ENCODE measurements at places on chromosomes 12 and 14. TPM values are rescaled to one million over a fixed set of nuclear protein-coding genes. Genes with fewer than 3 reads are reported as not detected.

The PTPN6 gene
- total RNA-seq, result 28.4 TPM

- DNase-seq, result no peak
Observed at GRCh38 chr14:73049428-73049827, 8.9 kb upstream of the RBM25 start.

DNA sequence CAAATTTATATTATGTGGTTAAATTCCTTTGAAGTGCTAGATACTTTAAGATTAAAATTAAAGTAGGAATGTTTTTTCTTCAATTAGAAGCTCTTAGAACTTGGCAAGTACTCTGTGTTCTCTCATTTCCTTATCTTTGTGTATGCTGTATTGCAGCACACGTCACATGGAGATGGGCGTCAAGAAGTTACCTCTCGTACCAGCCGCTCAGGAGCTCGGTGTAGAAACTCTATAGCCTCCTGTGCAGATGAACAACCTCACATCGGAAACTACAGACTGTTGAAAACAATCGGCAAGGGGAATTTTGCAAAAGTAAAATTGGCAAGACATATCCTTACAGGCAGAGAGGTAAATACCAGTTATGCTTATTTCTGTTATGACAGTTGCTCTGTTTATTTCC lies 19.7 kb downstream of the MARK3 start:
- no peak for DNase-seq

- DNase-seq, result no peak
Observed at GRCh38 chr12:58064666-58065065, 123.3 kb downstream of the ATP23 start.

GRCh38 chr12:21906919-21907493 lies 34.2 kb downstream of the ABCC9 start:
- no peak for DNase-seq

DNA sequence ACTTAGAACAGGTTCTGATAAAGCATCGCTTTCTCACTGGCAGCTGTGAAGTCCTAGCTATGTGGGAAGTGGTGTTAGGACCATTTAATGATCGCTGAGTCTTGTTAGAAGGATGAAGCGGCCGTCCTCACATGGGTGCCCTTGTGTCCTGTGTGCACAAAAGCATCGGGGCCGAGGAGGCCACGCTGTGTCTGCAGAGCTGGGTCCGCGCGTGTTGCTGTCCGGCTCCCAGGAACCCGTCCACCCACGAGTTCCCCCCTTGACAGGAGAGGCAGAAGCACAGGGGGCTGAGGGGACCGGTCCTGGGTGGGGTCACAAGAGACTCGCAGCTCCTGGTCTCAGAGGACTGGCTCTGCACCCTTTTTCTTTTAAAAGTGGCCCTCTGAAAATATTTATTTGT lies 90.4 kb downstream of the ADGRD1 start:
- no peak for DNase-seq
